Head of caudate nucleus (tissue), 42 donors: ENCODE measurements at places on chromosomes 5 and 9.
A peak's percentile ranks its signal among the peaks of the same experiment; 100 is the strongest.

DNA sequence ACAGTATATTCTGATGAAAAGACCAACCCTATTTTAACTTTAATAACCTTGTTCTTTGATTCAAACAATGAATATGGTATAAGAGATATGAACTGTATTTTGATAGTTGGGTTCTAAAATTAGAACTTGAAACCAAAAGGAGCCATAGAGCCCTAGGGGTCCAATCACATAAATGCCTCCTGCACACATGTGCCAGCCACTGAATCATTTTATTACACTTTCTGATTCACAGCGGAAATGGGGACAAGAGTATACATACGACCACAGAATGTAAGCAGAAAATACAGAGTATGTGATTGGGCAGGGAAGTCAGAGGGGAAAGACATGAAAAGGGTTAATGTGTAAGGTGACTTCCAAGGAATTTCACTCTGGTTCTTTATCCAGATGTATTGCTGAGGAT, 1000.2 kb downstream of the NR2F1-AS1 start:
- DNase-seq = no peak

GRCh38 chr9:385818-386398, 171.2 kb downstream of the DOCK8 start:
- peak; percentile 83 for DNase-seq

DNA sequence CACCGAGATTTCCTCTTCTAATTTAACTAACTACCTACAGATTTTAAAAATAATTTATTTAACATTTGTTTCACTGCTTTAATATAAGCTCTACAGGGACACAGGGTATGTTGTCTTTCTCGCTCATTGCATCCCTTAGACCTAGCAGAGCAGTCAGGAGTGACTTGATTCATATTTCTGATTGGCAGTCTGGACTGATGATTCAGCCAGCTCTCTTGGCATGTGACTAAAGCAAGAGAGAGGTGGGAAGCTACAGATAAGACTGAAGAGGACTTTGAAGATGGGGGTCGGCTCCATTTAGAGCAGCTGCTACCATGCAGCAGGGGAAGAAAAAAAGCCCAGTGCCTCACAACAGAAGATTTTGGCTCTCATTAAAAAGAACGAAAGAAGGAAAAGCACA, 173.4 kb upstream of the STK32A start:
- DNase-seq = no peak

DNA sequence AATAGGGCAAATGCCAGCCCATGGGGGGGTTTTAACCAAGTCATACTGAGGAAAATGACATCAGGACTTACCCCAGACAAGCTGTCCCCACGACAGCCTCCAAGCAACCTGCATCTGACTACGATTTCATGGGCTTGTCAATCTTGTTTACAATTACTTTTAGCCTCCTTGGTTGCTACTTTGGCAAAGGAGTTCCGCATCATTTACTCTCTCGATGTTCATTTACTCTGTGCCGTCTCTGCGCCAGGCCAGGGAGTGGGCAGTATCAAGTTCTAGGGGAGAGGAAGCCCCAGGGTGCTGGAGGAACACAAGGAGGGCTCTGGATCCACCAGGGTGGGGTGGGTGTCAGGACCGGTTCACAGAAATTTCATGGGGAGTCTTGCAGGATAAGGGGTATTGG, 23.9 kb downstream of the PTPN3 start:
- no peak for DNase-seq

DNA sequence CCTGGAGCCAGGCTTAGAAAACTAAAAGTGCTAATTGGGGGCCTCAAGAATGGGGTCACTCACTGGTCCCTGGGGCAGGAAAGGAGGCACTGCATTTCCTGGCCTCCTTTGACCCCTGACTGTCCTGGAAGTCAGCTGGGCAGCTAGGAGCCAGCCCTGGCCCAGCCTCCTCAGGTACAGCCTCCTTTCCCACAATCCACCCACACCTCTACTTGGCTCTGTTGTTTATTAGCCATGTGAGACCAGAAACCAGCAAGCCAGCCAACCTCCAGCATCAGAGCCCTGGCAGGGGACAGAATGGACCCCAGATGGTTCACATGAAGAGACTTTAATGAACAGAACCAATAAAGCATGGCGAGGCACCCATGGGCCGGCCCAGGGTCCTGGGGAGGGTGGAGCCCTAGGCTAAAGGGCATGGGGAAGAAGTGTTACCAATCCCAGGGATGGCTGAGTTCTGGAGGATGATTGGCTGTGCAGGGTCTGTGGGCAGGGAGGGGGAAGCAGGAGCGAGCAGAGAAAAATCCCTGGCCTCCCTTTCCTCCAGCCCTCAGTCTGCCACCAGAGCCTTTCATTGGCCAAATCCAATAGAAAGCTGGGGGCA, 55.3 kb upstream of the ANGPTL2 start:
- no peak for DNase-seq

- no peak for DNase-seq
Measured at GRCh38 chr9:132201139-132201538, 39.3 kb downstream of the NTNG2 start.

- peak; percentile 27 for DNase-seq
Measured at GRCh38 chr5:57094753-57095683, 78.8 kb upstream of the GPBP1 start.

DNA sequence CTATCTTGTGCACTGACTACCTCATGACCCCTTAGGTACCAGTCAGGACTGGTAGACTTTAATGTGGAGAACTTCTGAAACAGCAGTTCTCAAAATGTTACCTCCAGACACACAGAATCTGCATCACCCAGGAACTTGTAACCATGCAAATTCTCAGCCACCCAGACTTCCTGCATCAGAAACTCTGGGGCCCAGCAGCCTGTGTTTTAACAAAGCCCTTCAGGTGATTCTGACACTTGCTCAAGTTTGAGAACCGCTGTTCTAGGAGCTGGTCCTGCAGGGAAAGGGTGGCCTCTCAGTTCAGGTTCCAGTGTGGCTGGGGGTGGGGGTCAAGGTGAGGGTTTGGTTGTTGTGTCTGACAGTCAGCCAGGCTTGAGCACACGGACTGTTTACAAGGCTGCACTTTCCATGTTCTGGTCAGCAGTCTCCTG, 28.4 kb downstream of the ZFP62 start:
- no peak for DNase-seq

- DNase-seq = no peak
Measured at GRCh38 chr5:43941806-43942205, 338.8 kb downstream of the NNT start.

DNA sequence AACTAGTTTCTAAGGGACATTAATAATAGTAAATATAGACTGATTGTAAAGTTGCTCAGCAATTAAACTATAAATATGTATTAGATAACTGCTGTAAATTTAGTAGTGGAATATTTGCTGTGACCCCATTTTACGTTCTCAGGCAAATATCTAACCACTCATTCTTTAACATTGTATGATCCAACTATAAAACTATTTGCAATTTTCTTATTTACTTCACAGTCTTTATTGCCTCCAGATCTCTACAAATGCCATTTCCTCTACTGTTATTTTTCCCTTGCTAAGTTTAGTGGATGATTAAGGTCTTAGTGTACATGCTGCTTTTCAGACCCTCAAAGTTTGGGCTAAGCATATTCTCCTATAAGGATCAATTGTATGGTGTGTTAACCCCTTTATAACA, 526.2 kb upstream of the ST8SIA4 start:
- no peak for DNase-seq

- no peak for DNase-seq
Measured at GRCh38 chr5:67202828-67203227, 6.2 kb upstream of the CD180 start.

GRCh38 chr5:52996979-52997378, 7.8 kb downstream of the ITGA2 start:
- DNase-seq = no peak

- DNase-seq = no peak
Measured at GRCh38 chr5:79837761-79838551, 148.3 kb downstream of the CMYA5 start.

GRCh38 chr5:96572864-96573512, 89.2 kb upstream of the CAST start:
- no peak for DNase-seq

- no peak for DNase-seq
Measured at GRCh38 chr5:56048124-56048523, 53.4 kb upstream of the IL6ST start.

GRCh38 chr5:68562308-68562707, 346.8 kb downstream of the PIK3R1 start:
- DNase-seq = peak; percentile 59

- DNase-seq = no peak
Measured at GRCh38 chr9:109387856-109388255, 67.0 kb upstream of the EPB41L4B start.

GRCh38 chr9:36129139-36129538, 7.4 kb upstream of the GLIPR2 start:
- no peak for DNase-seq

DNA sequence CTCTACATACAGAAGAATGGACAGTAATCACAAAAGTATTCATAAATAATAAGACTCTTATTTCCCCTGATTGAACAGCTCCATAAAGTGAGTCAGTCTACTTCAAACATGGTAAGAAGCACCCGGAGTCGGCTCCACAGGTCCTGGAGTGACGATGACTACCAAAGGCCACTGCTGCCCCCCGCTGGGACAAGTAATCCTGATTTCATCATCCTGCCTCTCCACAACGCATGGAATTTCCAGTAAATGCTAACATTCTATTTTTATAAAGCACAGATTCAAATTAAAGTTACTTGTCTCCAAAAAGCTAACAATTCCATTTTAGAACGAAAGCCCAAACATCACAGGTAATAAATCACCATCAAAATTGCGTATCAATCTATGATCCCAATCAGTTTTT, 16.2 kb downstream of the ATPSCKMT start:
- DNase-seq = peak; percentile 73

GRCh38 chr5:151146061-151146460, 11.5 kb downstream of the ANXA6 start:
- DNase-seq = no peak

DNA sequence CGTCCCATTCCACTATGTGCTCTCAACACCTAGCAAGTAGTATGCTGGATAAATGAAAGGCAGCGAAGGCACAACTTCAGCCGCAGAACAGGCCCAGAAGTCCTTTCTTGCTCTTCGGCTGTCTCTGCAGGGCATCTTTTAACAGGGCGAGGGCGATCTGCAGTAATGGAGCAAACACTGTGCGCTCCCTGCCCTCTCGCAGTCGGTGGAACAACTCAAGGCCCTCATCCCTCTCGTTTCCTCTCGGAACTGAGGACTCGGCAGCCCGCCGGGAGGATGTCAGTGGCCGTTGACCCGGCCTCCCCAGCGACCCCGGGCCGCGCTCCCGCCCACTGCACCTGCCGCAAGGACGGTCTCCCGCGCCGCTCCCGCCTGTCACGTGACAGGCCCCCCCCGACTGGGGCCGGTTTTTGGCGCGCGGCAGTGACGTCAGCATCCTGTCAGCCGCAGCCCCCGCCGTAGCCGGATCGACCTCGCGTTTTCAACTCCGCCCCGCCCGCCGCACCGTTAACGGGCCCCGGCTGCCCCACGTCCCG, 1.1 kb downstream of the ZNF367 start:
- peak; percentile 91 for DNase-seq

DNA sequence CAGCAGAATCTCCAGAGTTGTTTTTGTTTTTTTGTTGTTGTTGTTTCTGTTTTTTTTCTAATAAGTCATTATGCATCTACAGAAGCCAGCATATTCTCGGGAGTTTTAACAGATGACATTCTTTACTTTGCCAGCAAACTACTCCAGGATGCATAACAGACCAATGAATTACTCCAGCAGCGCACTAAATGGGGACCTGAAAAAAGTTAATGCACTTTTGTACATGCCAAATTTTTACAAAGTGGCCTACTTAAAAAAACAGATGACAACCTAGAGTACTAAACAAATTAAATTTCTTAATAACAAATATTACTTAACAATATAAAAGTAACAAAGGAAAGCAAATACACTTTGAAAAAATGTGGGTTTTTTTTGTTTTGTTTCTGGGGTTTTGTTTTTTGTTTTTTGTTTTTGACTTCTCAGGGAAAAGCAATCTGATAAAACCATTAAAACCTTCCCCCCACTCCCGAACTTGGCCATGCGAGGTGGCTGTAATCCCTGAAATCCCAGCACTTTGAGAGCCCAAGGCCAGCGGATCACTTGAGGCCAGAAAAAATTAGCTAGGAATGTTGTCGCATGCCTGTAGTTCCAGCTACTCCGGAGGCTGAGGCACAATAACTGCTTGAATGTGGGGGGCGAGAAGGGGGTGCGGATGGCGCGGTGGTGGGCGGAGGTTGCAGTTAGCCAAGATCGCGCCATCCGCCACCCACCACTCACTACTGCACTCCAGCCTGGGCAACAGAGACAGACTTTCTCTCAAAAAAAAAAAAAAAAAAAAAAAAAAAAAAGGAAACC, 352.4 kb downstream of the CETN3 start:
- no peak for DNase-seq

GRCh38 chr9:77523891-77524290, 124.2 kb downstream of the GNA14 start:
- DNase-seq = no peak

DNA sequence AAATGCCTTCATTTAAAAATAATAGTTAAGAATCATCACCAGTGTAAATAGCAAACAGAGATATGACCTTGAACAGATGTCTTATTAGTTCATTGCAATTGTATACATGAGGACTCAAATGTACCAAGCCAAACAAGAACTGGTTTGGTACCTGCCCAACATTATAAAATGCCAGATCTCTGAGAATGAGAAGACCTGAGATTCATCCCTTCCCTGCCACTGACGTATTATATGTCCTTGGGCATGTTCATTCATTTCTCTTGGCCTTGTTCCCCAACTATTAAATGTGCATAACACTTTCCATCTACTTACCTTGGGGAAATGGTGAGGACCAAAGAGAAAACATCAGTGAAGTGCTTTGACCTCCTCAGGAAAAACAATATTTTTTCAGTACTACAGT, 33.6 kb upstream of the ERBIN start:
- DNase-seq = no peak

- DNase-seq = no peak
Measured at GRCh38 chr9:116286297-116286696, 132.7 kb downstream of the PAPPA start.

DNA sequence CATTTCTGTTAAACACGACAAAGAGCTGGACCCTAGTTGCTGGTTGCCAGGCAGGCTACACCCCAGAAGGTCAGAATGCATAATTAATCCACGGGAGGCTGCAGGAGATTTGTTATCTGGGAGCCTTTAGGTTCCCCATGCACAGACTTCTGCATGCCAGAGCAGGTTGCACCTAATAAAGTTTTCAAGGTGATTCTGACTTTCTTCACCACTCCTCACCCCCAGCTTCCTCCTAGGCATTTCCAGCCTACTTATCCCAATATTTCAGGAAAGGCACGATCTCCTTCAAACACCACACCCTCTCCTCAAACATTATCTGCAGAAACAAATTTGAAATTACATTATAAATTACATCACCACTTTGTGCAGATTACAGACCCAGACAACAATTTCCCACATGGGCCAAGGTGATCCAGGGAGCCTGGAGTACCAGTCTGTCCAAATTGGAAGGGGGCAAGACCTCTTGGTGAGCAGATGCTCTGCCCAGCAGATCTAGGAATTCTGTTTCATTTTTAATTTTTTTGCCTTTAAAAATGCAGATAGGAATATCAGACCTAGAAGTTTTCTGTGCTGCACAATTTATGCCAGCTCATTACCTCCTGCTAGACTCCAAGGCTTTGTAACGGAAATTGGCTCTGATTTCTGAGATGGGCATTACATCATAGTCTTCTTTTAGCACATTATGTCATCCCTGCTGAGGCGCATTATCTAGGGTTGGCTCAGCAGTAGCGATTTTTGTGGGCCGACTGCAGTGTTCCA, 363.4 kb upstream of the SLC30A5 start:
- DNase-seq = peak; percentile 73

GRCh38 chr5:51302343-51302742, 80.9 kb upstream of the ISL1 start:
- DNase-seq = no peak
